ENCODE measurements at places on chromosomes 4 and X.

DNA sequence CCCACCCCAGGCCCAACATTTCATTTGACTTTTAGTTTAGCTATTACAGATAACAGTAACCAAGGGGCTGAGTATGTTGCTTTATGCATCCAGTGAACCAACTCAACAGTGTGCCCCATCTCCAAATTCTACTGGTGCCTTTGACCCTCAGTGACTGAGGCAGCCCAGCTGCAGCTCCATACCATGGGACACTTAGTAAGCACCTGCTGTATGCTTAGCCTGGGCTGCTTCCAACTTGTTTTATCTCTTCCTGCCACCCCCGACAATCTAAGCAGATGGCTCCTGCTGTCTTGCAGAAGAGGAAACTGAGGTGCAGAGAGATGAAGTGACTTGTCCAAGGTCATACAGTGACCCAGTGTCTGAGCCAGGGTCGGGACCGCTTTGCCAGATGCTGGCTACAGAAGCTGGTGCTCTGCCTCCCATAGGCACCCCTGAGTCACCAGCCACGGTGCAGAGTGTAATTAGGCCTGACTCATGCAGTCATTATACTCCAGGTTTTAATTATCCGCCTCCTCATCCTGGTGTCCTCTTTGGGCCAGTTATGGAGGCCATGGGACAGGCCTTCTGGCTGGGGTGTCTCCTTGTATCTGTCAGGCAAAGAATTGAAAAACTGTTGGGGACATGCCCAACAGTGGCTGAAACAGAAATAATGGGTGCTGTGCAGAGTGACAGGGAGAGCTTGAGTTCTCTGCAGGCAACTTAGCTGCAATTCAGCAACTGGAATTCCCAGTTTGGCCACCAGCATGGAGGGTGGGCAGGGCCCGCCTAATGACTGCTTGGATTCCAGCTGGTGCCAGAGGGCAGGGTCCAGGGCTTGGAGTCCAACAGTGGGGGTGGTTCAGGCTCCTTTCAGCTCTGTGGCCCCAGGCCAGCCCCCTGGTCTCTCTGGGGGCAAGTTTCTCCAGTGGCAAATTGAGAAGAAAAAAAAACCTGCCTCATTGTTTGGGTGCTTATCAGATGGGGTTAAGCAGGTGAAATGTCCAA lies 8.2 kb upstream of the GPR78 start:
- DNase-seq, result no peak

- DNase-seq, result no peak
Measured at GRCh38 chr4:3523628-3524221, 8.5 kb downstream of the LRPAP1 start.

GRCh38 chr4:1061760-1062159 lies 50.3 kb downstream of the FGFRL1 start:
- DNase-seq, result no peak

DNA sequence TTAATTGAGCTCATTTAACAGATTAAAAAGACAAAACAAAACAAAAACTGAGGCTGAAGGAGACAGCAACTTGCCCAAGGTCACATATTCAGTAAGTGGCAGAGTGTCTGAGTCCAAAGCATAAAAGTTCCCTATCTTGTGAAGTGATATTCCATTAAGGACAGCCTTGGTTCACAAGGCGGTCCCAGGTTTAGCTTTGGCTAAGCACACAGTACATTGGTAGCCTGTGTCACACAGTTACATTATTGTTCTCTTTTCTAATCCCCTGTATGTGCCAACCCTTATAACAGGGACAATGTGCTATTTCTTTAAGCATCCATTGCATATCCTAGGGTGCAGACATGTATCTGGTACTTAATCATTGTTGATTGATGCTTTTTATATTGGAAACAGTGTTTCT lies 139.9 kb downstream of the NPNT start:
- DNase-seq, result no peak

DNA sequence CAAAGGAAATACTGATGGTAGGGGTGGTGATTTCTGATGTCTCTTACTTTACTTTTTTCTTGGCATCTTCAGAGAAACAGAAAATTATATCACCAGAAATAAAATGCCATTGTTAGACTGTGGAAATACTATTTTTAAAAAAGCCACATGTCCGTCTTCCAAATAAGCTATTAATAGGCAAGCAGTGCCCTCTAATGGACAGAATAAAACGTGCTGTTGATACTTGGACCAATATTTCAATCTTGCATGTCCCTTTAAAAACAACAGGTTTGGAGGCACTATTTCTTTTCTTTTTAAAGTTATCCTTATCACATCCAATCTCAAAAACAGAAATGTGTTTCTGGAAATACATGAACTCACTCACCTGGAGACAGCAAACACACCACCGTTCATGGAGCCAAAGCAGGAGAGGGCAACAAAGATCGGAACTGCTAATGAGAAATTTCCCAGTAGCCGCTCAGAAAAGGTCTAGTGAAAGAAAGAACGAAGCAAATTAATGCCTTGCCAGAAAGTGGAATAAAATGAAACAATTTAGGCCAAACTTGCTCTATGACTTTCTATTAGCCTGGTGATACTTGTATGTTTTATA lies 59.2 kb downstream of the SLC7A11 start:
- no peak for DNase-seq
